ENCODE measurements at places on chromosomes 4 and X.
A peak's percentile ranks its signal among the peaks of the same experiment; 100 is the strongest.

DNA sequence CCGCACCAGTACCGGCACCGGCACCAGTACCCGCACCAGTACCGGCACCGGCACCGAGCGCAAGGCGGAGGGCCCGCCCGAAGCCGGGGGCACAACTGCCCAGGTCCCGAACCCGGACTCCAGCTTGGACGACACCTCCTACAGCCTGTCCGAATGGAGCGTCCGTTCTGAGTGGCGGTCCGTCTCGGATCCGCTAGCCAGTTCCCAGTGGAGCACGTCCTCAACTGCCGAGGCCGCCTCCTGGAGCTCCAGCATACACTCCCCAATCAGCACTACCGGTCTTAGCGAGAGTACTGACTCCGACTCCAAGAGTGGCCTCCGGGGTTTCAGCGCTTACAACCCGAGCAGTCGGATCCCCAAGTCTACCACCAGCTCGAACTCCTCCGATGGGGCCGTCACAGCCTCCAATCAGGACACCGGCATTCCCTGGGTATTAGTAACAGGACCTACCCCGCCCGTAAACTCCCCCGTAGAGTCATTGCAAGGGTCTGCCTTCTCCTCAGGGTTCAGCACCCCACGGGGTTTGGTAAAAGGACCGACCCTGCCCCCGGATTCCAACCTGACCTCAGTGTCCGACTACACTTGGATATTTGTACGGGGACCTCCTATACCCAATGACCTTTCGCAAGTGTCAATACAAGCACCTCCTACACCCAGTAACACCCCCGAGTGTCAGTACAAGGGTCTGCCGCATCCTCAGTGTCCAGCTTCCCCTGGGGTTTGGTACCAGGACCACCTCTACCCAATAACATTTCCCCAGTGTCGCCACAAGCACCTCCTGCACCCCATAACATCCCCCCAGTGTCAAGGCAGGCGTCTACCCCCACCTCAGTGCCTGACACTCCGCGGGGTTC lies 721 bp upstream of the MAOA start:
- peak; percentile 30 for DNase-seq

GRCh38 chr4:7642741-7643458 lies 208.2 kb upstream of the PSAPL1 start:
- DNase-seq: no peak

DNA sequence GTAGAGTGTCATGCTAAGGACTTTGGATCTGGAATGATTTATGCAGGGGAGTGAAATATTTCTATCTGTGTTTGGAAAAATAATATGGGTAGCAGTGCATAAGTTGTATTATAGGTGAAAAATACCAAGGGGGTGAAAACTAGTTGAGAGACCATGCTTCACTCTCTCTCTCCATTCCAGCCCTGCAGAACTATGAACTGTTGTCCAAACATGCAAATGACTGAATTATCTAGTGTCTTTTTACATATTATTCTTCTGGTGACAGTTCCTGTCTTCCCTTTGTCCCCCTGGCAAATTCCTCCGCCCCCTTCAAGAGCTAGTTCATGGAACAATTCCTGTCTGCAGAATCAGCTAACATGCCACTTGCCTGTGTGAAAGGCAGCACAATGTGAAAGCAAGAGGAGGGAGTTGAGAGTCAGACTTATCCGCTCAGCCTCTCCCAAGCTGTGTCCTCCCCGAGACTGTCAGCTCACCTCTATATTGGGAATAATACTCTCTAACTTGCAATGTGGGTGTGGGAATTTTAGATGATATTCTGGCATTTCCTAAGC lies 2.3 kb downstream of the PF4 start:
- DNase-seq: no peak

DNA sequence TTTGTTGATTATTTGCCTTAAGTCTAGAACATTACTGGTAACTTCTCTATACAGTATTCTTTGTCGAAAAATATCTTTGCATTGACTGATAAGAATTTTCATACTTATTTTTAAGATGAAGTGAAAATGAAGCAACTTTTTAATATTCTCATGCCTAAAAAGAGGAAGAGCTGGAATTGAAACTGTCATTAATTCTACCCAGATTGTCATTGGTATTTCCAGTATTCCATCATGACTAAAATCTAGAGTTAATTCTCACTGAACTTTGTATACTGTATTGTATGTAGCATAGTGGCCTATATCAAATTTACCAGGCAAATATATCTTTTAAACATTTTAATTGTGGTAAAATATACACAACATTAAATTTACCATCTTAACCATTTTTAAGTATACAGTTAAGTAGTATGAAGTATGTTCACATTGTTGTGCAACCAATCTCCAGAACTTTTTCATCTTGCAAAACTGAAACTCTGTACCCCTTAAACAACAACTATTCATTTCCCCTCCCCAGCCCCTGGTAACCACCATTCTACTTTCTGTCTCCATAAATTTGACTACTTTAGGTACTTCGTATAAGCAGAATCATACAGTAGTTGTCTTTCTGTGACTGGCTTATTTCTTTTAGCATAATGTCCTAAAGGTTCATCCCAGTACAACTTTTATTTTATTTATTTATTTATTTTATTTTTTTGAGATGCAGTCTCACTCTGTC lies 24.3 kb upstream of the ZNF41 start:
- no peak for DNase-seq

DNA sequence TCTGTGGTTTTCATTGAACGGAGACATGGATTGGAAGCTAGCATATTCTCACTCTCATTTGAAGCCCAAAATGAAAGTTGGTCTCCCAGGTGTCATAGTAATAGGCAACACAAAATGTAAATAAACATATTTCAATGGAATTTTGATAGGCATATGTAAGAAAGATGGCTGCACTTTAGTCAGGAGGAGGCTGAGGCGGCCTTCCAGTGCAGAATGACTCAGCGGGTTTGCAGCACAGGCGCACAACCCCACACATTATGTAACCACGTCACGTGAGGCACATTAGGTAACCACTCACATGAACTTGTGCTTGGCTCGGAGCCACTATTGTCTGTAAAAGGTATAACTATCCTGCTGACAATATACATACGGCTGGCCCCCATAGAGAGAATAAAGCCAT lies 381.7 kb downstream of the GPAT3 start:
- no peak for DNase-seq

DNA sequence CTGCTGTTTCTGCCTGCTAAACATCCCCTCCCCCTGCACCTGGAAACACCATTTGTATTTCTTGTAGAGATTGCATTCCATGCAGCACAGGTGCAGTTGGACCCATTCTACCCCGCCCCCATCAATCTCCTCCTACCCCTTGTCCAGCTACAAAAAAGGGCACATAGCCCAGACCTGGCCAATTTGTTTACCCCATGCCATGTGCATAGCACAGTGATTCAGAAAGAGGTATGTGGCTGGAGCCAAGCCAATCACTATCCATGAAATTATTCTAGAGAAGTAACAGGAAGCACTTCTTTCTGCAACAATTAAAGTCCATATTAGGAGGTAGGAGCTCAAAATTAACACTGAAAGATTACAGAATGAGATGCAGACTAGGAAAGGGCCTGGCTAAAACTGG lies 20.2 kb upstream of the TMEM184C start:
- no peak for DNase-seq

DNA sequence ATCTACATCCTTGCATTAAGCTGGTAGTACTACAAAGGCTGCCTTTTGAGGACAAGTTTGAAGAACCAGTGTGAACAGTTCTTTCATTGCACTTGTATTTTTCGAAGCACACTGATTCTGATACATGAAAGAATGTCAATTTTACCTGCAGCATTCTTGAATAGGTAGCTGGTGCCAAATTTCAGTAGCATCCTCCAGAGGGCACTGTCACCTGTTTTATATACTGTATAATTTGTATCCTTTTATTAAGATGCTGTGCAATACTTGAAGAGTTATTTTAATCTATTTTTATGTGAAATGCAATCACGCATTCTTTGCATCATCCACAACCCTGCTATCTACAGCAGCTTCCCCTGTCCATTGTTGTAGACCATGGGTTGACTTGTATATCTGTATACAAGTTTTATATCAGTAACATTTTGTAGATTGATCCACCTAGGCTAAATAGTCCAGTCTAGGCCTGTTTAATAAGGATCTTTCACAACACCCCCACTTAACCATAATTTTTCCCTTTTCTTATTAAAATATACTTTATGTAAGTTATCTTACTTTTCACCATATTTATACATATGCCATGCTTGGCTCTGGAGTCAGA lies 325.7 kb downstream of the PCDH7 start:
- DNase-seq: peak; percentile 8

DNA sequence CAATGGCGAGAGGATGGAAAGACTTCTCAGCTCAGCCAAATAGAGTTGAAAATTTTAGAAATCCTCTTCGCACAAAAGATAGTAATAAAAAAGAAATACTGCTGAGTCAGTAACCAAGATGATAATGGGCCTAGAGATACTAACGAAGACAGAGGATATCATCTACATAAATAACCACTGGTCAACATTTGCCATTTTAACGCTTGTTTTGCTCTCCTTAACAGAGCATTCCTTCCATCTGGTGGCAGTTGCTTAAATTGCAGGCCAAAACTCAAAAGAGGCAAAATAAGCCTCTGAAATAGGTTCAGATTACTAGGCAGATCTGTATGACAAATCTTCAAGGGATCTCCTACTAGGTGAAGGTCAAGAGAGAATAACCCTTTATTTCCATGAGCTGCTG lies 51.7 kb upstream of the MCF2 start:
- peak; percentile 0 for DNase-seq

- DNase-seq: no peak
These were observed 35.8 kb downstream of the SLC10A7 start for GRCh38 chr4:146485968-146486367.

- no peak for DNase-seq
These were observed 5.7 kb downstream of the P2RY8 start for GRCh38 chrX:1531096-1531890.

DNA sequence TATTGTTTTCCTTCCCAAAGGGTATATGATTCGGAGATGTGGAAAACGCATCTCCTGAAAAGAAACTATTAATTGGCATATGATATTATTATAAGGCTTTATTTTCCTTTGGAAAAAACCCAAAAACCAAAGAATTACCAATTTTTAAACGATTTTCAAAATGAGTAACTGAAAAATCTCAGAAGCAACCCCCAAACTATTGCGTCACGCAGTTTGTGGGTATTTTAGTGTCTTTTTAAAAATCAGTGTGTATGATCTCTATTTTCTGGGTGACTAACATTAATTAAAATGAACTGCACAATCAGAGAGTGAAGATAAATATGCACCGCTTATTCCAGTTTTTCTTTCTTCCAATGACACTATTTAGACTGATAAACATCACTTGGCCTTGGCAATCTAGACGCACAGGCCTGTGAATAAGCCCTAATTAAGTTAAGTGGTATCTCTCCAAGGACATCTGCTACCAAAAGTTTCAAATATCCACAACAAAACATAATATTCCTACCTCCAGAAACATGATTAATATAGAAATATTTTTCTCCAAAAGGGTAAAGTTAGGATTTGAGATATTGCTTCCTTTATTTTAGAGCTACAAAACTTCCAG lies 511.5 kb upstream of the FAM241A start:
- no peak for DNase-seq

GRCh38 chr4:35760807-35761206 lies 483.5 kb downstream of the ARAP2 start:
- no peak for DNase-seq

DNA sequence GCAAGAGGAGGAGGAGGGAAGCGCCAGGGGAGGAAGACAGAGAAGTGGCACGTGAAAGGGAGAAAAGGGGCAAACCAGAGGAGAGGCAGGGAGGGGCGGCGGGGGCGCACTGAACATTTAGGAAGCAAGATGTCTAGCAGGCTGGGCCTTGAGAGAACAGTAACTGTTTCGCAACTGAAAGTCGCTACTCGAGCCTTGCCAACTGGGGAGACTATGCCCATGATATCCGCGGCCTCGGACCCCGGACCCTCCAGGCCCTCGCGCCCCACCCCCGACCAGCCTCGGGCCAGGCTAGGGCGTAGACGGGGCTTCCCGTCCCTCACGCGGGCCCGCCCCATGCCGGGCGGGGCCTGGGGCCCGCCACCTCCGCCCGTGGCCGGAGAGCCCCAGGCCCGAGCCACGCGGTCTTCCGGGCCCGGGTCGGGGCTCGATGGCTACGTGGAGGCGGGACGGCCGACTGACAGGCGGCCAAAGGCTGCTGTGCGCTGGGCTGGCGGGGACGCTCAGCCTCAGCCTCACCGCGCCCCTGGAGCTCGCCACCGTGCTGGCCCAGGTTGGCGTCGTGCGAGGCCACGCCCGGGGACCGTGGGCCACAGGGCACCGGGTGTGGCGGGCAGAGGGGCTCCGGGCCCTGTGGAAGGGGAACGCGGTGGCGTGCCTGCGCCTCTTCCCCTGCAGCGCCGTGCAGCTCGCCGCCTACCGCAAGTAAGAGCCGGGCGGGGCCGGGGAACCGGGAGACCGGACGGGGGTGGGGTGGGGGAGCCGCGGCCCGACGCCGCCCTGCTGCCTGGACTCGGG lies at the start of gene SLC25A43:
TSS of gene SLC25A43 (plus strand) at position 363 of the 798 bp plus-strand sequence. CDS start at position 431, 68 bp downstream.
- peak; percentile 12 for DNase-seq

DNA sequence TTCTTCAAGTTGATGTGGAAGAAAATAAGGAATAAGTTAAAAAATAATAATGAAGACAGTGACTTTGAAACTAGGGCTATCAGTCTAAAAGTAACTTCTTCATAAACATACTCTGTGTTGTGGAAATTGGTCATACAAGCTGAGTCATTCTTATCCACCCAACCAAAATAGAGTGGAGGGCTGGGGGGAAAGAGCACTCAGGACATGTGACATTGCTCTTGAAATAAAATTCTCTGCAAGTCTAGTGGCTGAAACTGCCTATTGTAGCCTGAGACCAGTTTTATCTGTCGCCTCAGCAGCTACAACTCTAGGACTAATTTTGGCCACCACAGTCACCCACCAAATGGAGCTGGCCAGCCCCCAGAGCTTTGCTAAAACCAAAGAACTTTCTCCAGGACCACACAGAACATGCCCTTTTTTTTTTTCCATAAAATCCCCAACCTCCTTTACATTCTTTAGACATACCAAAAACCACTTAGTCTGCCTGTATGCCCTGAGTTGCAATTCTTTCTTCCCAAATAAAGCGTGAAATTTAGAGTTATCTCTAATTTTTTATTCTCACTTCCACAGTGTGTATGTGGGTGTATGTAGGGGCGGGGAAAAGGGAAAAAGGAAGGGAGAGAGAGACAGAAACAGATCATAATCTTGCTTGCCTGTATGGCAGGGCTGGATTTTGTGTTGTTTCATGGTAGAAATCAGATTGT lies 23.0 kb upstream of the SLC25A4 start:
- DNase-seq: no peak

GRCh38 chr4:40205259-40206198 lies 8.7 kb downstream of the RHOH start:
- DNase-seq: no peak

GRCh38 chr4:121764702-121765367 lies at the start of gene SMIM43:
SMIM43 (minus strand) TSS chr4:121765164; CDS start chr4:121765105, 59 bp downstream.
- no peak for DNase-seq

DNA sequence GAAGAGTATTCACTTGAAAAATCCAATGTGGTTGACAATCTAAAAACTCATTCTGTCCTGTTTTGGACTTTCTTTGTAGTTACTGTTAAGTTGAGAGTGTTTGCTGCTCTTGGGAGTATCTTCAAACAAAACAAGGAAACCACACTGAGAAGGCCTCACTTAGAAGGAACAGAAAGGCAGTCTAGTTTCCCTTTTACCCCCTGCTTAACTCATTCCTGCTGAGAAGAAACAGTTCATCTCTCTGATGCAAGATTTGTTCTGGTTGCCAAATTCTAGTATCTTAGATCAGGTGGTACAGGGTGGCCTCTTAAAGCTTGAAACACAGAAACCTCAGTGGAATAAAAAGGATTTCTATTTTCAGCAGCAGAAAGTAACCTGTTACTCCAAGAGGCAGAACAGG lies 41.4 kb downstream of the GUCY2F start:
- DNase-seq: no peak

GRCh38 chr4:36385951-36386571 lies 104.6 kb downstream of the DTHD1 start:
- DNase-seq: no peak
